A549 treated with Hydrocortisone at 1 μM for 4 hours (cell line): ENCODE measurements at places on chromosomes 1 and 21. TPM values are rescaled to one million over a fixed set of nuclear protein-coding genes. Genes with fewer than 3 reads are reported as not detected.

The SPRR3 gene
- total RNA-seq = not detected in 5 replicates

The GSTM5 gene
- total RNA-seq = not detected in 5 replicates

The IVL gene
- 0.07 to 0.09 TPM (median 0.08 TPM) in 3 of 5 replicates, not detected in the others for total RNA-seq

The HMCN1 gene
- total RNA-seq = 0.05 to 0.20 TPM (median 0.07 TPM) in 5 replicates

The VWA5B1 gene
- not detected in 5 replicates for total RNA-seq

The PHGDH gene
- 72.4 to 86.0 TPM (median 80.2 TPM) in 5 replicates for total RNA-seq

The BNIPL gene
- total RNA-seq = 0.03 to 0.28 TPM (median 0.09 TPM) in 5 replicates

The LRRC53 gene
- total RNA-seq = not detected in 5 replicates

The RHOC gene
- 349 to 385 TPM (median 354 TPM) in 5 replicates for total RNA-seq

The LMNA gene
- total RNA-seq = 697 to 752 TPM (median 725 TPM) in 5 replicates

The FASLG gene
- not detected in 5 replicates for total RNA-seq

The CCDC27 gene
- not detected in 5 replicates for total RNA-seq

The APCS gene
- total RNA-seq = not detected in 5 replicates

The CRP gene
- not detected in 5 replicates for total RNA-seq

The CSF3R gene
- total RNA-seq = not detected in 5 replicates

The OR2AK2 gene
- total RNA-seq = not detected in 5 replicates

The CYP4X1 gene
- total RNA-seq = 0.09 TPM in 1 of 5 replicates, not detected in the others

The SLAMF8 gene
- 0.08 to 0.20 TPM (median 0.15 TPM) in 5 replicates for total RNA-seq

The NUP133 gene
- total RNA-seq = 18.7 to 26.7 TPM (median 22.7 TPM) in 5 replicates

The NECTIN4 gene
- 1.00 to 2.2 TPM (median 2.0 TPM) in 5 replicates for total RNA-seq

The OR2L5 gene
- not detected in 5 replicates for total RNA-seq

The FCRLB gene
- total RNA-seq = 1.5 to 1.8 TPM (median 1.7 TPM) in 5 replicates

The PROK1 gene
- total RNA-seq = not detected in 5 replicates

The PLCH2 gene
- total RNA-seq = 0.24 to 0.43 TPM (median 0.33 TPM) in 5 replicates

The LEMD1 gene
- total RNA-seq = not detected in 5 replicates

The NADK gene
- 37.0 to 41.2 TPM (median 39.2 TPM) in 5 replicates for total RNA-seq

The COL9A2 gene
- total RNA-seq = 0.09 to 0.31 TPM (median 0.20 TPM) in 5 replicates

The TIPRL gene
- 27.1 to 38.9 TPM (median 33.8 TPM) in 5 replicates for total RNA-seq

The NBPF20 gene
- total RNA-seq = 2.8 to 4.3 TPM (median 2.9 TPM) in 5 replicates

The PLA2G2D gene
- 0.03 TPM in 1 of 5 replicates, not detected in the others for total RNA-seq

The C1orf116 gene
- 5.6 to 6.9 TPM (median 6.0 TPM) in 5 replicates for total RNA-seq

The FCAMR gene
- total RNA-seq = 0.08 TPM in 1 of 5 replicates, not detected in the others
